Stomach (tissue), 19 donors: ENCODE measurements at places on chromosomes 7 and 10. TPM values are rescaled to one million over a fixed set of nuclear protein-coding genes. Genes with fewer than 3 reads are reported as not detected.

DNA sequence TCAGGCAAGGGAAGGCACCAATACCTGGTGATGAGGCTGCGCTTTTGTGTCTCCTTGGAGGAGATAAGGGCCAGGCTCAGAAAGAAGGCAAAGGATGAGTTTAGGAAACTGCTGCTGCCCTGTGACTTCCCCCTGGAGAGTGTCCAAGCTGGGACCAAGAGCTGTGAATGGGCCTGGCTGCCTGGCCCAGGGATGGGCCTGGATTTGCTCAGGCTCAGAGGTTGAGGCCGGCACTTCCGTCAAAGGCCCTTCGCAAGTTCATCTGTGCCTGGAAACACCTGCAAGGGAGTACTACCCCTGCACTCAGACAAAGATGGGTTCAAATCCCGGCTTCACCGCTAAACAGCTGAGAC lies 50.5 kb upstream of the NANOS1 start:
- no peak for DNase-seq

DNA sequence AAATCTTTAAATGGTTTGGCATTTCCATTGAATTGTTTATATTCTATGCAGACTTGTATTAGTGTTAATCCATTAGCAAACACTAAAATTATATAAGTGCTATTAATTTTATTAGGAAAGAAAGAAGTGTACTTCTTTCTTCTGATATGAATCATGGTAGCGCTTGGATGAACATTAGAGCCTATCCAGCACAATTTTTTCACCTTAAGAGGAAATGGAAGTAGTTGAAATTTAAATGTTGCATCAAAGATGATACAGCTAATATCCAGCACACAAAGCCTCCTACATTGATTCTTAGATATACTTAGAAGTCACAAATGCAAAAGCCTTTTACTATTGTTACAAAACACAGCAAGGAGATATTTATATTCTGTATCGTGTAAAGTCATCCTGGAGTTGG lies 174.5 kb downstream of the AHR start:
- DNase-seq: no peak

GRCh38 chr7:78924581-78924980 lies 528.9 kb downstream of the MAGI2 start:
- peak; percentile 26 for DNase-seq

GRCh38 chr10:80187060-80187459 lies 18.3 kb downstream of the ANXA11 start:
- DNase-seq: no peak

DNA sequence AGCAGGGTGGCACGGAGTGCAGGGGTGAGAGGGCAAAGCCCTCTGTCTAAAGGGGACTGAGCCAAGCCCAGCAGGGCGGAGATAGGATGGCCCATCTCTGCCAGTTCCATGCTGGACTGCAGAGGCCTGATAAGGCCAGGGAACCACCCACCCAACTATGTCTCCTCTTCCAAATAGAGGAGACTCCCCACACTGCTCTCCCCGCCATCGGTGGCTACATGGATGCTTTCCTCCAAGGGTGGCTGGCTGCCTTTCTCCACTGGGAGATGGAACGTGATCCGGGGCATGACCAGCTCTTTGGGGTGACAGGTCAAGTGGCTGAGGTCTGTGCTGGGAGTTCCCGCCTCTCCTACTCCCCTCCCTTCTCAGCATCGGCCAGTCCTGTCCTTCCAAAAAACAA lies 58.1 kb upstream of the MXI1 start:
- DNase-seq: no peak

DNA sequence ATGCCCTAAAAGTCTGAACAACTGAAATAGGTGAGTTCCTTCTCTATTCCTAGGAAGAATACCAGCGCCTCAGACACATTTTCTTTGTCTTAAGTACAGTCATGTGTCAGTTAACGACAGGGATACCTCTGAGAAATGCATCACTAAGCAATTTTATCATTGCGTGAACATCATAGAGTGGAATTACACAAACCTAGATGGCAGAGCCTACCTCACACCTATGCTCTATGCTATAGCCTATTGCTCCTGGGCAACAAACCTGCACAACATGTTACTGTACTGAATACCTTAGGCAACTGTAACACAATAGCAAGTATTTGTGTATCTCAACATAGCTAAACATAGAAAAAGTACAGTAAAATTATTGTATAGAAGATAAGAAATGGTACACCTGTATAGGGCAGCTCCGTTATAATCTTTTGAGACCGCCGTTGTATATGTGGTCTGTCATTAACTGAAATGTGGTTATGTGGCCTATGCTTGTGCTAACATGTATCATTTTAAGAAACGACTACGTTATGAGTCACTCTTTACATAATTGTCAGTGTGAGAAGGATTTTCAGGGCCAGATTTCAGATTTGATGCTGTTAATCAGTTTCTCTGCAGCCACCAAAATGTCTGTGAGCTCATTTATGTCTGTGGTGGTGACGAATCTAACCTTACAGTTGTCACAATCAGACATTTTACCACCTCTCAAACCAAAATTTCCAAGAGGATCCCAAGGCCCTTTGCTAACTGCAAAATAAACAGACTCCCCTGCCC lies 66.1 kb upstream of the STK17A start:
- DNase-seq: no peak

DNA sequence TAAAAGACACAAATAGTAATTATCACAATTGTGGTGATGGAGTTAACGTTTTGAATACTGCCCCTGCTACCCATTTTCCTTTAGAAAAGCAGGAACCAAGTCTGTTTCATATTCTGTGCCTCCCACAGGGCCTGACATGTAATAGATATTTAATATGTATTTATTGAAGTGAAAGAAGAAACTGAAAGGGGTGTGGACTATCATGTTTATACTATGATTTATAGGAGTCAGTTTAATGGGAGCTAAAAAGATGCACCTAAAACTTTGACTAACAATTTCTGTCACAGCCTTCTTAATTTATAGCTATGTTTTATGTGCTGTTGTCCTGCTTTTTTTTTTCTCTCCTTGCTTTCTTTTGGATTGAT lies 24.1 kb upstream of the BHLHA15 start:
- no peak for DNase-seq

- no peak for DNase-seq
Measured at GRCh38 chr7:87510411-87510875, 35.0 kb upstream of the ABCB4 start.

- DNase-seq: peak; percentile 35
Measured at GRCh38 chr10:61301575-61301974, 151.6 kb downstream of the TMEM26 start.

DNA sequence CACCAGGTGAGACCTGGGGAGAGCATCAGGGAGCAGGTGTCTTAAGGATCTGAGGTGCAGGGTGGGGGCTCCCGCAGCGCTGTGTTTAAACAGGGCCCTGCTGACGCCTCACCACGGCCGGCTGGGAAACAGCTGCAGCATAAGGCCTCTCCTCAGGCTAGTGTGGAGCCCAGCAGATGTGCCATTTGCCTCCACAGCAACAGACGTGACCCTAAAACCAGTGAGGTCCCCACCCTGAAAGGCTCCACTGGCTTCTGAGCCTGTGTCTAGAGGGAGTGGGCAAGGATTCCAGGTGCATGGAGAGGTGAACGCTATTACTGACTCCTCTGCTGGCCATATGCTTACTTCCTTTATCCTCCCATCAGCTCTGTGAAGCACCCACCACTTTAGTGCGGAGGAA lies 47.8 kb downstream of the SYPL1 start:
- DNase-seq: no peak

GRCh38 chr7:132767378-132767777 lies 191.1 kb upstream of the PLXNA4 start:
- no peak for DNase-seq

DNA sequence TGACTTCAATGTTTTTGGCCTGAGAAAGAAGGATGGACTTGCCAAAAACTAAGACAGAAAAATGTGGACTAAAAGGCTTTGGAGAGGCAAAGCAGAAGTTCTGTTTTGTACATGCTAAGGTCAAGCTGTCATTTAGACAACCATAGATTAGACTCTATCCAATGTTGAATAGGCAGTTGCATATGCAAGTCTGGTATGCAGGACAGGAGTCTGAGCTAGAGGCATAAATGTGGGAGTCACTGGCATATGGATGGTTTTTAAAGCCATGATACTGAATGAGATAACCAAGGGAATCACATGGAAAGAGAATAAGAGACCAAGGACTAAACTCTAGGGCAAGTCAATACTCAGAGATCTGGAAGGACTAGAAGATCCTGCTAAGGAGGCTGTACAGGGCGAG lies 164.1 kb downstream of the LSM5 start:
- no peak for DNase-seq

- DNase-seq: peak; percentile 56
Measured at GRCh38 chr10:72276013-72276387, 2.3 kb downstream of the DDIT4 start.

- no peak for DNase-seq
Measured at GRCh38 chr10:32384171-32384570, 37.2 kb upstream of the EPC1 start.

- no peak for DNase-seq
Measured at GRCh38 chr7:2046581-2047565, 185.9 kb downstream of the MAD1L1 start.

DNA sequence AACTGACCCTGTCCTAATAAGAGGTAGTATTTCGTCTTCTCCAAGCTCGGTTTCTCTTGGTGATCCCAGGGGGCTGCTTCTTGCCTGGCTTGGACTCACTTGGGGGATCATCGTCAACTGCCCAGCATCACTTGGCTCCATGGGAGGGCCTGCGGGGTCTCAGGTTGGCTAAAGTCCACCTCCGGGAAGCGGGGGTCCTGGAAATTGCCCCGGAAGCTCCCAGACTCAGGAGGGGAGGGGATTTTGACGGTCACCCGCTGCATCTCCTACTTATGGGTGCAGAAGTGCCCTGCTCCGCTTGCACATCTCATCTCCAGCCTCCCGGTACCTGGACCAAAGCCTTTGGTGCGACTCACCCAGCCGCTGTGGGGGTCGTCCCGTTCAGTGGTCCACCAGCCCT lies 18.7 kb downstream of the KCNK18 start:
- DNase-seq: no peak

DNA sequence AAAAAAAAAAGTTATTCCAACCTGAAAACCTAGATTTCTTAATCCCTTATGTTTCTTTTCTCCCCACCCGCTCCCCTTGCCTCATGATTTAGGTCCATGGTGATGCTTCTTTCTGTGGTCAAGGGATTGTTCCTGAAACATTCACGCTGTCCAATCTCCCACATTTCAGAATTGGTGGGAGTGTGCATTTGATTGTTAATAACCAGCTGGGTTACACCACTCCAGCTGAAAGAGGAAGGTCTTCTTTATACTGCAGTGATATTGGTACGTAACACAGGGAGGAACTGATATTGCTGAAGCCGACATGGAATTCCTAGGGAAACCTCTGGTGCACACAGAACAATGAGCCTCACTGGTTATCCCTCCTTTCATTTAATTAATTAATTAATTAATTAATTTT lies 22.7 kb downstream of the DHTKD1 start:
- DNase-seq: no peak

DNA sequence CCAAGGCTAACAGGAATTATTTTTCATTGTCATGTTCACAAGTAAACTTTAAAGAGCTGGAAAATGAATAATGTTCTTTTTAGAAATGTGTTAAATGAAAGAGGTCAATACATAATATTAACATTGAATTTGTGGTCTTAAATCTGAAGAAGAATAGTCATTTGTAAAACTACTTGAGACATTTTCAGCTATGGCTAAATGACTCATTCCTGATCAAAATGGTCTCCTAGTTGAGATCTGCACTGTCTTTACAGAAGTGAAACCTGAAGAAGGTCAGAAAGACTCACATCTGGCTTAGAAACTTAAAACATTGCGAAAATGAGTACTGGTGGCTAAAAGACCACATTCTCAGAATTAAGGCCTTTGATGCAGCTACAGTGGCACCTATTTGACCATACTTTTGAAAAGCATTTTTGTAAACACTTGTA lies 5.9 kb downstream of the PIK3CG start:
- no peak for DNase-seq

DNA sequence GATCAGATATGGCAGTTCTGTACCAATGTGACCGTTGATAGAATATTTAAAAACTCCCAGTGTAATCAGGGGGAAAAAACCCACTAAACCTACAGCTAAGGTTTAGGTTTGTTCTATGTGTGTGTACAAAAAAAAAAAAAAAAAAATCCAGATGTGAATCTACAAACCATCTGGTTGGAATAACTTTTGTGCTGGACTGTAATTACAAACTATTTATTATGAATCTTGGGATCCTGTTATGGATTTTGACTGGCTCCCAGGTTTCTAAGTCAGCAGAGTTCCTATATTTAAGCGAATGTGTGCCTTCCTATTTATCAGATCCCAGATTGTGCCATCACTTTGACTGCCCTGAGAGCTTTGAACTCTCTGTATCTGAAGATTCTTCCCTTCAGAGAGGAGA lies 29.1 kb downstream of the BMPER start:
- DNase-seq: no peak

- no peak for DNase-seq
Measured at GRCh38 chr7:124295289-124295688, 262.4 kb upstream of the TMEM229A start.

The LMOD2 gene
- total RNA-seq: not detected

The GSTO2 gene
- under 0.01 TPM for total RNA-seq

The ATOH7 gene
- total RNA-seq: not detected

The SYT15 gene
- not detected for total RNA-seq

The TEX47 gene
- not detected for total RNA-seq

The TRPV5 gene
- total RNA-seq: not detected

The RARRES2 gene
- 70.9 TPM for total RNA-seq

The CRHR2 gene
- total RNA-seq: not detected

The DRGX gene
- total RNA-seq: not detected

The PMPCB gene
- 84.4 TPM for total RNA-seq

The VGF gene
- not detected for total RNA-seq
